Esophagus muscularis mucosa (tissue), 4 donors: ENCODE measurements at places on chromosomes 7 and 10.
A peak's percentile ranks its signal among the peaks of the same experiment; 100 is the strongest.

- DNase-seq, result peak; percentile 14
- no peaks in the 10 kb centered on the region for H3K27me3 ChIP-seq
- no peak overlapping the region for H3K4me3 ChIP-seq
- no peak overlapping the region for H3K27ac ChIP-seq
- no peaks in the 10 kb centered on the region for H3K36me3 ChIP-seq
Measured at GRCh38 chr7:96330193-96330592, 8.3 kb upstream of the SLC25A13 start.

DNA sequence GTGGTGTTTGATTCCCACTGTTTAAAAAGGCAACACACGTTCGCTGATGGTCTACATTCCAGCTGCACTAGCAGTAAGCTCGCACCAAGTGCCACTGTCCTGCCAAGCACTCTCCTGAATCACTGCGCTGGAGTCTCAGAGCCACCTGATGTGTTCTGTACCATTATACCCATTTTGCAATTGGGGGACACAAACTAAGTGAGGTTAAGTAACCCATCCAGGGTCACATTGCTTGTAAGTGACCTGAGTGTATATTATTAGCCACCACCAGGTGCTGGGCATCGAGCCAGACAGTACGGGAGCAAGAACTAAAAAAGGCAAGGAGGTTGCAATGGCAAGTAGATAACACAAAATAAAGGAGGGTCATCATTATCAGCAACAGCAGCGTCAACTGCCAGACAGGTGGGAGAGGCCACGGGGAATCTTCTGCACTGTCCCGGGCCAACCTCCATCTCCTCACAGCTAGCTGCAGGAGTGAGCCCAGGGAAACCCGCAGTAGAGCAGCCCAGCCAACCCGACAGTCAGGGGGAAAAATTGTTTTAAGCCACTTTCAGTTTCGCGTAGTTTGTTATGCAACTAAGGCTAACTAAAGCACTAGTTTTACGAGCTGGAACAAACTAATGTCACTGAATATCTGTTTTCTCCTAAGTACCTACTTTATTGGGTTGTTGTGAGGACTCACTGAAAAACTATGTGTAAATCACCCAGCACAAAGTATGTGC is 712 bp upstream of the CPVL start:
- peaks cover 7% of the 10 kb centered on the region for H3K27me3 ChIP-seq
- H3K27ac ChIP-seq, result peak overlapping the region; percentile 13
- no peaks in the 10 kb centered on the region for H3K4me1 ChIP-seq
- H3K36me3 ChIP-seq, result no peaks in the 10 kb centered on the region

DNA sequence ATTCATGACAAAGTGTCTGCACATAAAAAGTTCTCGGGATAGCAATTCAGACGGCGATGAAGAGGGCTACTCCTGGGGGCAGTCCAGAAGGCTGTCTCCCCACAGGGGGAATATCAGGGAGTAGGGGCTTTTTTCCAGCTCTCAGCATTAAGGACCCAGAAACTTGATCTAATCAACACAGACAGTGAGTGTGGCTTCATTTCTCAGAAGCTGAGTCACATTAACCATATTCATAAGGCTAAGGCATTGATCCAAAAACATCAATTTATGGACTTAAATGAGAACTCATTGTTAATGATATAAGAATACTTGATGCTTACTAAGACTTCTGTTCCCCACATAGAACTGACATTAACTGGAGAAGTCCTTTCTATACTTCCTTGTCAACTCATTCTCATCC is 87.5 kb upstream of the AOAH start:
- no peaks in the 10 kb centered on the region for H3K36me3 ChIP-seq
- no peaks in the 10 kb centered on the region for H3K27me3 ChIP-seq
- H3K27ac ChIP-seq, result no peak overlapping the region
- no peak overlapping the region for H3K4me3 ChIP-seq

DNA sequence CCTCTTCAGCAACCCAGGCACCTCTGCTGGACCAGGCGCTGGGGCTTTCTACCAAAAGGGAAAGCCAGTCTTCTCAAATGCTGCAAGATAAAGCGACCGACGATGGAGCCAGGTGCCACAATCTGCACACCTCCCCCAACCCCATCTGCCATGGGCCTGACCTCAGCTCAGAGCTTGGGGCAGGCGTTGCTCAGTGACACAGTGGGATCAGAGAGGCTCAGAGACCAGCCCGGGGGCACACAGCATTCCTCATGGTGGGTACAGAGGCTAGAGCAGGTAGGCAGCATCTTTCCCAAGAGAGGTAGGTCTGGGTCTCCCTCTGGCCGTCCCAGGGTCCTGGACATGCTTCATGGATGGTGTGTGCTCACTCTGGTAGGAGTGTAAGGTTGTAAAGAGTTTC is 56.3 kb downstream of the ZMIZ1 start:
- no peak for DNase-seq
- H3K4me1 ChIP-seq, result peaks cover 64% of the 10 kb centered on the region
- no peaks in the 10 kb centered on the region for H3K27me3 ChIP-seq
- H3K4me3 ChIP-seq, result no peak overlapping the region
- H3K27ac ChIP-seq, result no peak overlapping the region
- peaks cover 73% of the 10 kb centered on the region for H3K36me3 ChIP-seq

DNA sequence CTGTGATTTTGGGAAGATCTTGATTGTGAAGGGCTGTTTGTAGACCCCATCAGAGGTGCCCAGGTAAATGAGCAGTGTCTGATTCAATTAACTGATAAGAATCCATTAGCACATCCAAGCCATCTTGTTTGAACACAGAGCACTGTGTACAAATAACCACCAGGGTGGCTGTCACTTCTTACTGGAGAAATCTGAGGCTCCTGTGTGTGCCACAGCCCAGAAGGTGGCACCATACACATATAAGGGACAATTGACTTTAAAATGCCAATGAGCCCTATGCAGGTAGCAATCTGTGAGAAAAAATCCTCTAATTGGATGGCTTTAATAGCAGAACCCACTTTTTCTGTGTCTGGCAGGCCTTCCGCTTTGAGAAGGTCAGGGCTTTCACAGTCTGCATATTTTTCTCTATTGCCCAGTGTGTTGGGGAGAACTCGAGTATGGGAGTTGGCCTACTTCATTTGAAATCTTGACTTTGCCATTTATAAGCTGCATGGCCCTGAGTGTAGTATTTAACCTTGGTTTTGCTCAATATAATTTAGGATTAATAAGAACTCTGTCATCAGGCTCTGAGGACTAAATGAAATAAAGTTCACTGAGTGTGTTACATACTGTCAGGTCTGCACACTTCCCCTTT is 517.4 kb downstream of the CCSER2 start:
- no peaks in the 10 kb centered on the region for H3K36me3 ChIP-seq
- no peaks in the 10 kb centered on the region for H3K27me3 ChIP-seq
- H3K4me1 ChIP-seq, result no peaks in the 10 kb centered on the region
- H3K4me3 ChIP-seq, result no peak overlapping the region
- no peak overlapping the region for H3K27ac ChIP-seq

DNA sequence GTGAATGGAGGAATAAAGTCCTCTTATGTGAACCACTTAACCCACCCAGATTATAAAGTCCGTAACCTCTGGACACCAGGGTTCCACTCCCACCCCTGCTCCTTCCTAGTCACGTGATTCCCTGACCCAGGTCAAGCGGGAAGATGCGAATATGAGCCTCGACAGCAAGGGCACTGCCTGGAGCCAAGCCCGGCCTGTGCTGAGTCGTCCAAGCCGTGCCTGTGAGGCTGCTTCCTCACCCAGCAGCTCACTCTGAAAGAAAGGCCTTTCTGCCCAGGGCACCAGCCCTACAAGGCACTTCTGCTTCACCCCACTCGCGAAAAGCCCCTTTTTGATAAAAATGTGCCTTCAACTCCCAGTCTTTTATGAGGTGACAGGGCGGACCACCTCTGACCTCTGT is 85.8 kb downstream of the CYTH3 start:
- H3K36me3 ChIP-seq, result peaks cover 29% of the 10 kb centered on the region
- DNase-seq, result no peak
- no peak overlapping the region for H3K4me3 ChIP-seq
- H3K27me3 ChIP-seq, result no peaks in the 10 kb centered on the region

GRCh38 chr7:138934367-138934766 is 46.8 kb downstream of the KIAA1549 start:
- no peaks in the 10 kb centered on the region for H3K36me3 ChIP-seq
- DNase-seq, result no peak
- H3K4me1 ChIP-seq, result peaks cover 10% of the 10 kb centered on the region

DNA sequence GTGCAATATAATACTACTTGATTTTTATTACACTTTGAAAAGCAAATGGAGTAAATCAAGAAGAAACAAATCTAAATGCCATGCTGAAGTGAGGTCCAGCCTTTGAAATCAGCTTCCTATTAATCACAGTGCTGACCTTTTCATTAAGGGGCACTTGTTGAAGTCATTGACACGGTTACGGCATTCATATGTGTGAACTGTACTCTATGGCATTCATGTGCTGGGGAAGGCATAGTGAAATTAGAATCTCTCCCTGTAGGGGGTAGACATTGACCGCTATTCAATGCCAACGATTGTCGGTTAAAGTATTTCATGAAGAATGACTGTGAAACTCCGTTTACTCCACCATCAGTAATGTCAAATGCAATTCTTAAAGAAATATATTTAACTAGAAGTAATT is 296.1 kb upstream of the SEMA3A start:
- H3K36me3 ChIP-seq, result no peaks in the 10 kb centered on the region
- no peaks in the 10 kb centered on the region for H3K27me3 ChIP-seq
- H3K4me1 ChIP-seq, result peaks cover 7% of the 10 kb centered on the region
- H3K4me3 ChIP-seq, result no peak overlapping the region
- no peak for DNase-seq

DNA sequence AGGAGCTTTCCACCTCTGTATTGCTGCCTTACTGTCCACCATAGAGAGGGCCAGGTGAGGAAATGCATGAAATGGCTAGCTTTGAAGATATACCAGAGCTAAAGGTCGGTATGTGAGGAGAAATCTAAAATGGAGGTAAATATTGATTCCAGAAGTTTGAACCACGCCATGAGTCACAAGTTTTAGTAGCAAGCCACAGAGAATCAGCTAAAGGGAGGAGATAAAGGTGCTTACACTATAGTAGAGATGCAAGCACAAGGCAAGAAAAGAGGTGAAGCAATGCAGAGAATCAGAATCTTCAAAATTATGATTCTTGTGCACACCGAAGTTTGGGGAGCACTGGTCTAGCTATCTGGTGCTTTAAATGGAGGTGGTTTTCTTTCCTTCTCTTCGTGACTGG is 3.0 kb upstream of the GSAP start:
- no peaks in the 10 kb centered on the region for H3K36me3 ChIP-seq
- H3K4me1 ChIP-seq, result peaks cover 18% of the 10 kb centered on the region
- no peaks in the 10 kb centered on the region for H3K27me3 ChIP-seq
- H3K27ac ChIP-seq, result no peak overlapping the region
- no peak overlapping the region for H3K4me3 ChIP-seq
